ENCODE measurements at places on chromosomes 4 and X. TPM values are rescaled to one million over a fixed set of nuclear protein-coding genes. Genes with fewer than 3 reads are reported as not detected.

MAGED4B gene
- 0.74 TPM for total RNA-seq

ZXDB gene
- total RNA-seq = 6.8 TPM

- DNase-seq = no peak
Measured at GRCh38 chr4:37867102-37867501, 23.8 kb upstream of the TBC1D1 start.

F8A2 gene
- total RNA-seq = not detected

DNA sequence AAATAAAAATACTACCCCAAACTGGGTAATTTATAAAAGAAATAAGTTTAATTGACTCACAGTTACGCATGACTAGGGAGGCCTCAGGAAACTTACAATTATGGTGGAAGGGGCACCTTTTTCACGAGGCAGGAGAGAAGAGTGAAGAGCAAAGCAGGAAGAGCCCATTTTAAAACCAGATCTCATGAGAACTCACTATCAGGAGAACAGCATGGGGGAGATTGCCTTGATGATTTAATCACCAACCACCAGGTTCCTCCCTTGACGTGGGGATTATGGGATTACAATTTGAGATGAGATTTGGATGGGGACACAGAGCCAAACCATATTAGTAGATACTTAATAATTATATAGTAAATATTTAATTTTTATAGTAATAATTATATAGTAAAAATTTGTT is 10.1 kb downstream of the CISD2 start:
- DNase-seq = no peak

GRCh38 chr4:39528061-39528465 is 824 bp upstream of the UGDH start:
- no peak for DNase-seq

GRCh38 chrX:40156470-40157227 is 58.9 kb upstream of the BCOR start:
- no peak for DNase-seq

DNA sequence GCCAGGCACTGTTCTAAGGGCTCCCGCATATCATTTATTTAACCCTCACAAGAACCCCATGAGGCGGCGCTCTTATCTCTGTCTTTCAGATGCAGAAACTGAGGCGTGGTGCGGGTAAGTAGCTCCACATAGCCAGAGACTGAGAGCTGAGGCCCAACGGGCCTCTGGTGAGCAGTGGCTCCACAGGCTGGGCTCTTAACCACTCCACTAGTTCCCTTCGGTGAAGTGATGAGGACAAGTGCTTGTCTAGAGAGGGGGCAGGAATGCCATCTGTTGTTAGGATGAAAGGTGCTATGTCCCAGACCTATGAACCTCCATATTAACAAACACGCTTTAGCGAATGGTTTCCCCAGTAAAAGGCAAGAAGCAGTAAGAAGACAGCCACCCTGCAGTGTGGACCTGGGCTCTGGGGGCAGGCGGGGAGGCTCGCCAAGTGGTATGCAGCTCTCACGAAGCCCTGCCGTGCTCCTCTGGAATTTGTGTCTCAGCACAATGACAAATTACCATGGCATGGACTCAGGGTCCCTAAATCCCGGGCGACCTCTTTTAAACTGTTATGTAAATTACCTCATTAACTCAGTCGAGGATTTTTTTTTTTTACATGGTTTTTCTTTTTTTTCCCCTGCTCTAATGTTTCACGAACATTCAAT is 20.9 kb upstream of the S100G start:
- DNase-seq = no peak

DNA sequence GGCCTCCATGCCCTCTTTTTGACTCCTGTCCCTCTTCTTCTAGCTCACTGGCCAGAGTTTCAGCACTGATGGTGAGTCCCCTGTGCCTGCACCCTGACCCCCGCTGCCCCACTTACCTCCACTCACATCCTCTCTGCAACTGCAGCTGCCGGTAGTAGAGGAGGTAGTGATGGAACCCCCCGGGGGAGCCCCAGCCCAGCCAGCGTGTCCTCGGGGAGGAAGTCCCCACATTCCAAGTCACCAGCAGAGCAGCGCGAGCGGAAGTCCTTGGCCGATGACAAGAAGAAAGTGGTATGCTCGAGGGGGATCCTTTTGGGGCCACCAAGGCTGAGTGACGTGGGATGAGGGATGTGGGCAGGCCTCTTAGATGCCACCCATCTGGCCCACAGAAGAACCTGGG is 5.8 kb downstream of the ARAF start:
- DNase-seq = no peak

DNA sequence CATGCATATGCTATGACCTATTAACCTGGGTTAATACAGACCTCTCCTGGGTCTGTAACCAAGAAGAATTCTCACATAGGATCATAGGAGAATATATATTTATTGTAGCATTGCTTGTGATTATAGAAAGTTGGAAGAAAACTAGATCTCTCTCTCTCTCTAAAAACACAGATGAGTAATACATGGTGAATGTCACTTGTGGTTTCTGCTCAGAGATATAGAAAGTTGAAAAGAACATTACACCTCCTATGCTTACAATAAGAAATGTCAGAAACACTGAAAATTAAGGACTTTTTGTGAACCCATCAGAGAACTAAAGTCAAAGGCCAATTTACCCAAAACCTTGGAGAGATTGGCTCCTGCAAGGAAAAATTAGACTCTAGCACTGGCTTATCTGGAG is 1389.5 kb downstream of the FAM133A start:
- no peak for DNase-seq

- DNase-seq = no peak
Measured at GRCh38 chr4:38724475-38724808, 58.3 kb downstream of the TLR10 start.

All from activated T-cell treated with anti-CD3 and anti-CD28 coated beads, Interleukin-2, amount 50 U/mL, for 4 hours (primary cell).